ENCODE measurements at places on chromosomes 1 and 21.

DNA sequence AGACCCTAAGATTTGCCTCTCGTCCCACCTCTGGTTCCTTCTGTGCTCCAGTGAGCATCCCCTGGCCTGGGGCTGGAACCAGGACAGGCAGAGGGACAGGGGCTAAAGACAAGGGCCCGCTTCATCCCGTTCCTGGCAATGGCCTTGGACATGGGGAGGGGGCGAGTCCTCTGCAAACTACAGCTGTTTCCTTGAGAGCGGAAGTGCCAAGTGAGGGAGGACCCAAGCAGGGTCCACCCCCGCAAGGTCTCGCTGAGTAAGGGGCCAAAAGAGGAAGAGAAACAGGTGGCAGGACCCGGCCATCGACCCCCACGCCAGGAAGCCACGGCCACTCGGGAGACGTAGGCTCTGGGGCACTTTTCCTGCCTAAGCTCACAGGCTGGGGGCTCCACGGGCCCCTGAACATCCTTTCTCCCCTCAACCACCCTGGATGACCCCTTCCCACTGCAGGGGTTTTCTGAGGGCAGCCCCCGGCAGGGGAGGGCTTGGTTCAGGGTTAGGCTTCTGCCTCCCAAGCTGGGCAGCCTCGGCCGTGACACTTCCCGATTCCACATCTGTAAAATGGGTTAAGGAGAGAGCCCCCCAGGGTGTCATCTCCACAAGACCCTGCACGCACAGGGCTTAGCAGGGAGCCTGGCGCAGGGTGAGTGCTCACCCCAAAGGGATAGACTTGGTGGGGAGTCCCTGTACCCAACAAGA, 17.9 kb upstream of the PLEKHG5 start:
- DNase-seq = no peak

GRCh38 chr21:45595574-45596295, 47.8 kb upstream of the PCBP3 start:
- no peak for DNase-seq

- no peak for DNase-seq
Observed at GRCh38 chr1:24855474-24855873, 74.6 kb downstream of the RUNX3 start.

GRCh38 chr1:229097356-229097755, 173.6 kb upstream of the RAB4A start:
- no peak for DNase-seq

- no peak for DNase-seq
Observed at GRCh38 chr1:238517711-238518110, 627.0 kb upstream of the ZP4 start.

- DNase-seq = no peak
Observed at GRCh38 chr1:185137896-185138545, 18.7 kb downstream of the TRMT1L start.

DNA sequence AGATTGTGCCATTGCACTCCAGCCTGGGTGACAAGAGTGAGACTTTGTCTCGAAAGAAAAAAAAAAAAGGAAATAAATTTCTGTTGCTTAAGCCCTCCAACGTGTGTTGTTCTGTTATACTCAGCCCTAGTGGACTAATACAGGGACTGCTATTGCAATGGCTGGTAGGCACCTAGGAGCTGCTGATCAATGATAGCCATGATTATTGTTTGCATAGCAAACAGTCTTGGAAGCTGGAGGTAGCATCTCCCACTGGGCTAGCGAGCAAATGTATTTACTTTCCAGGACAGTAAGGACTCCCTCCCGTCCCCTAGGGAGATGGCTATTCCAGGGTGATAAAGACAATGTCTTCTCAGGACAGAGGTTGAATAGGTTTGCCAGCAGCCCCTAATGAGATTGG, 13.5 kb upstream of the TNFRSF8 start:
- no peak for DNase-seq

DNA sequence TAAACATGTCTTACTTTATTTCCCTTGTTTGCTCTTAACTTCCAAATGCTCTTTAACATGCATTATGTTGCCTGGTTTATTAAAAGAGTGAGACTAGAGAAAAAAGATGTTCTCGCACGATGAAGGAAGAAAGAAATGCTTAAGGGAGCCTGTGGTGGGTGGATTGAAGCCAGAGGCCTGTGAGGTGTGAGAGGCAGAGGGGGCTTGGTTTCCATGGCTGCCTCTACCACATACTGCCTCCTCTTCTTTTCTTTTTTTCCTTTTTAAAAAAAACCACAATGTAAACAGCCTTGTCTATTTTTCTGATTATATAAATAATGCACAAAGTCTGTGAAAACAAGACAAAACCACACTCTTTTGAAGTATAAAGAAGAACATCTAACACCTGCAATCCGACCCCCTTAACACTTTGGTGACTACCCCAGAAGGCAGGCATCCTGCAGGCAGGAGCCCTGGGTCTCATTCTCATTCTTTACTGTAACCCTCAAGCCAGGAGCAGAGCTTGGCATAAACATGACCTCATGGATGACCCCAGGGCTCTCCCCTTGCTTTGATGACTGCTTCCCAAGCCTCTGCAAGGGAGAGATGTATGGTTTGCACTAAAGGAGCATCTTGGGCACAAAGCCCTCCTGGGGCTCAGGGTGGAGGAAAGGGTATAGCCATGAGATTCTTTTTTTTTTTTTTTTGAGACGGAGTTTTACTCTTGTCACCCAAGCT, 10.1 kb upstream of the PARP1 start:
- no peak for DNase-seq

GRCh38 chr1:233523047-233523446, 90.9 kb upstream of the KCNK1 start:
- DNase-seq = no peak

GRCh38 chr1:57064379-57065140, 98.7 kb upstream of the C8B start:
- DNase-seq = no peak

DNA sequence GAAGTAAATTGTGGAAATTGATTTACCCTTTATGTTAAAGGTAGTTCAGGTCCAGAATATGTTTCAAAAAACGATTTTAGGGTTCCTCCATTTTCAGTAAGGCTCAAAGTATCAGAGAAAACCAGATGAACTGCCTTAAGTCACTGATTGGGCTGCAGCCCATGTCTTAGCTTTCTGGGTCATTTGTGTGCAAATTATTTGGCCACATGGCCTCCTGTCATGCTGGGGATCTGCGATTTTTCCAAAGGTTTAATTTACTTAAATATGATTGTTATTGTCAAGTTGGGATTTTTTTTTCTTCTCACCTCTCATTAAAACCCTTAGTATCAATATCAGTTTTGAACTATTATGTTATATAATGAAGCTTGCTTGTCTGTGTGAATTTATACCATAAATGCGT, 135.9 kb upstream of the DPYD start:
- no peak for DNase-seq

GRCh38 chr1:111833334-111833733, 77.6 kb downstream of the DDX20 start:
- DNase-seq = no peak

- DNase-seq = no peak
Observed at GRCh38 chr21:45060675-45061311, 13.6 kb upstream of the ADARB1 start.

DNA sequence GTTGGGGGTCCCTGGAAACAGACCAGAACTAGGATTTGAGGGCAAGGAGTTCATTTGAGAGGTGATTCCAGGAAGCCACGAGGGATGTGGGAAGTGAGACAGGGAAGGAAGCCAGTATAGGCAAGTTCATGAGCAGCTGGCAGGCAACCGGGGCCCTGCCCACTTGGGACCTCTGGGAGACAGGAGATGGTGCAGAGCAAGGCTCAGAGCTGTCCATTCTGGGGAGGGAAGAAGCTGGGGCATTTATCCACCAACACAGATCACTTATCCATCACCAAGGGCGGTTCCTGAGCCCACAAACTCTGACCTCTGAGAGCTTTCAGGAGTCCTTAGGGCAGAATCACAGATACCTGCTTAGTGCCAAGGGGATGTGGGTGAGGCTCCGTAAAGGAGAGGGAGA, 16.8 kb downstream of the EDN2 start:
- DNase-seq = no peak

GRCh38 chr1:21175324-21175669, 1.4 kb downstream of the EIF4G3 start:
- DNase-seq = no peak

DNA sequence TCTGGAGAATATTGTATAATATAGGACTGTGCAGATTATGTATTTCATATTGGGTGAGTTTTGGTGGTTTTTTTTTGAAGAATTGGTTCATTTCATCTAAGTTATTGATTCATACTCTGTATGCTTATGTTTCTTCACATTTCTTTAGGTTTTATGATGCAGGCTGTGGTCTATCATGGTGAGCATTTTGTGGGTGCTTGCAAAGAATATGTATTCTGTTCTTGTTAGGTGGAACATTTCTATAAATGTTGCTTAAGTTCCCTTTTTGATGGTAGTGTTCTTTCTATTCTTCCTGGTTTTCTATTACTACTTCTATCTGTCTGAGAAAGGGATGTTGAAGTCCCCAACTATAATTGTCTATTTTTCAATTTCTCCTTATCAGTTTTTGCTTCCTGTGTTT, 42.6 kb downstream of the PKN2 start:
- DNase-seq = no peak

- DNase-seq = no peak
Observed at GRCh38 chr1:221834698-221835513, 93.0 kb upstream of the DUSP10 start.

GRCh38 chr1:57065442-57065841, 99.6 kb upstream of the C8B start:
- DNase-seq = no peak

- DNase-seq = no peak
Observed at GRCh38 chr1:117818456-117818855, 111.0 kb downstream of the GDAP2 start.

GRCh38 chr1:27656157-27656893, 15.7 kb downstream of the IFI6 start:
- DNase-seq = no peak

- DNase-seq = peak; percentile 49
Observed at GRCh38 chr1:212782422-212783154, 9.0 kb downstream of the NSL1 start.

DNA sequence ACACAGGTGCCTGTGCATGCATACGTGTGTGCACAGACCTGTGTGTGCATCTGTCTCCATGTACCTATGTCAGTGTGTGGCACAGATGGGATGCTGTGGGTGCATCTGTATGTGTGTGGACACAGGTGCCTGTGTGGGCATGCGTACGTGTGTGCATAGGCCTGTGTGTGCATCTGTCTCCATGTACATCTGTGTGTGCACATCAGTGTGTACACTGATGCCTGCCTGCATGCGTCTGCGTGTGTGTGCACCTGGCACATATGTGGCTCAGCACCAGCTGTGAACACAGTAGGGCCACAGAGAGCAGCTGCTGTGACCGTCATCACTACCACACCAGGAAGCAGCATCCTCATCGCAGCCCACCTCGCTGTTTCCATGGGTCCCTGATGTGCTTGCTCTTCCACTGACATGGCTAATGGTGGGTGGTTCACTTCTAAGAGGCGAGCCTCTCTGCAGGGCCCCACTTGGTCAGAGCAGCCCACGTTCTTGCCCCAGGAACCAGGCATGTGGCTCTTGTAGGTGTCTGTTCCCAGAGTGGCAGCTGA, 9.6 kb upstream of the SPATC1L start:
- DNase-seq = no peak

- DNase-seq = no peak
Observed at GRCh38 chr21:33980276-33980916, 64.8 kb upstream of the ATP5PO start.

- no peak for DNase-seq
Observed at GRCh38 chr1:69492286-69492685, 75.4 kb upstream of the LRRC7 start.

GRCh38 chr1:32627596-32628162, 22.7 kb downstream of the ZBTB8OS start:
- DNase-seq = no peak

DNA sequence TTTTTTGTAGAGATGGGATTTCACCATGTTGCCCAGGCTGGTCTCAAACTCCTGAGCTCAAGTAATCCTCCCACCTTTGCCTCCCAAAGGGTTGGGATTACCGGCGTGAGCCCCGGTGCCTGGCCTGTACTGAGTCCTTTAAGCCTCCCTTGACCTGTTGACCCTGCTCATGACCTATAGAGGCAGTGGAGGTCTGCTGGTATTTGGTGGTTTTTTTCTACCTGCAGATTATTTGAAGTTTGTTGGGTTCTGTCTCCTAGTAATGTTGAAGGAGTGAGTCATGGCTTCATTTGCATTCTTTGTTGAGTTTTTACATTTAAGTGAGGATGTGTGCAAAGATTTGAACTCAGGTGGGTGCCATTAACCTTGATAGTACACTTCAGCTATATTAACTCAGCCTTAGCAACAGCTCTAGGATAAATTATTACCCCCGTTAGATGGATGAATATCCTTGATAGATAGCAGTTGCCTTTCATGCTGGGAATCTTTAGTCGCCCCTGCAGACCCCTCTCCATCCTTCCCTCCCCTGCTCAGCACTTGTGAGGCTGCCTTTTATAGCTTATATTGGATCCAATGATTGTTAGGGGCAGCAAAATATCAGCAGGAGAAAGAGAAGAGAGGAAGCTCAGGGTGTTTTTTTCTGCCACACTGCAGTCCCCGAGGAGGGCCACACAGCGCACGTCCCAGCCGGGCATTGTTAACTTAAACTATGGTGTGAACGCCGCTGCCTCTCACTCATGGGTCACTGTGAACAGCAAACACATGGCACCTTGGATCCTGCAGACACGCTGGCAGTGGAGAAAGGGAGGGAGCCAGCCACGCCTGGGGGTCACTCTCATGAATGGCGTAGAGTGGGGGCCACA, 14.9 kb upstream of the NPPB start:
- no peak for DNase-seq

DNA sequence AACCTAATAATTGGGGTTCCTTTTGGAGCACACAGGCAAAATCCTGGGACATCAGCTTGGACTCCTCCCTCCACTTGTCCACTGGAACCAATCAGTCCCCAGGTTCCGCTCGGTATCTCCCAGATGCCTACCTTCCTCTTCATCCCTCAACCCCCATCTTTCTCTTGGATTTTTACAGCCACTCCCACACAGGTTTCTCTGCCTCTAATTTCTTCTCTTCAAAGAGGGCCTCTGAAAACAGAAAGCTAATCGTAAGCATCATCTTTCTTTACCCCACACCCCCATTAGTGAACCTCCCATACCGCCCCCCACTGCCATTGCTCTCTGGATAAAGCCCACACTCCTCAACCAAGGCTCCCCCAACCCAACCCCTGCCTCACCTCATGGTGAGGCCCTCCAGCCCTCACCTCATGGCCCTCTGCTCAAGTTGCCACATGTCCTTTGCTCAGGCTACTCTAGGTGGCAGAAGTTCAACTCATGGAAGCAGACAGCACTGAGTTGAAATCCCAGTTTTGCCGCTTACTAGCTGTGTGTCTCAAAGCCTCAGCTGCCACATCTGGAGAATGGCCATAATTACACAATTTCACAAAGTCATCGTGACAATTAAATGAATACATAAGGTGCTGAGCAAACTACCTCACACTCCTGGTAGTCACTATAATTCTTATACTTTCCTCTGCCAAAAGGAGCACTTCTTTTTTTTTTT, 18.1 kb upstream of the WASF2 start:
- no peak for DNase-seq

GRCh38 chr1:27525296-27526272, 35.6 kb upstream of the WASF2 start:
- no peak for DNase-seq

GRCh38 chr1:89104687-89105086, 21.2 kb downstream of the GBP2 start:
- DNase-seq = no peak
